ENCODE measurements at places on chromosomes 12 and 14.
A peak's percentile ranks its signal among the peaks of the same experiment; 100 is the strongest.

- H3K27me3 ChIP-seq: no peaks in the 10 kb centered on the region
- peaks cover 29% of the 10 kb centered on the region for H3K36me3 ChIP-seq
- H3K4me3 ChIP-seq: no peak overlapping the region
- no peak for DNase-seq
These were observed 6.3 kb downstream of the SLC25A47 start for GRCh38 chr14:100329233-100330006.

GRCh38 chr14:33307691-33308251 is 369.1 kb downstream of the NPAS3 start:
- H3K36me3 ChIP-seq: no peaks in the 10 kb centered on the region
- H3K27me3 ChIP-seq: no peaks in the 10 kb centered on the region
- no peak overlapping the region for H3K4me3 ChIP-seq
- no peak overlapping the region for H3K27ac ChIP-seq
- DNase-seq: no peak
- H3K4me1 ChIP-seq: no peaks in the 10 kb centered on the region

GRCh38 chr14:105249182-105250007 is 1.1 kb downstream of the BTBD6 start:
- H3K4me1 ChIP-seq: peaks cover 37% of the 10 kb centered on the region
- peaks cover 71% of the 10 kb centered on the region for H3K36me3 ChIP-seq
- H3K27me3 ChIP-seq: no peaks in the 10 kb centered on the region
- DNase-seq: no peak
- peak overlapping the region; percentile 71 for H3K27ac ChIP-seq

- H3K4me1 ChIP-seq: peaks cover 63% of the 10 kb centered on the region
- no peaks in the 10 kb centered on the region for H3K36me3 ChIP-seq
- no peaks in the 10 kb centered on the region for H3K27me3 ChIP-seq
These were observed 695.9 kb downstream of the TMEM121 start for GRCh38 chr14:106222311-106222710.

- H3K27ac ChIP-seq: no peak overlapping the region
- H3K4me3 ChIP-seq: no peak overlapping the region
- no peaks in the 10 kb centered on the region for H3K4me1 ChIP-seq
- DNase-seq: no peak
- no peaks in the 10 kb centered on the region for H3K36me3 ChIP-seq
These were observed 92.6 kb downstream of the RPS29 start for GRCh38 chr14:49493557-49493956.

GRCh38 chr14:35727764-35728163 is 81.3 kb downstream of the RALGAPA1 start:
- no peaks in the 10 kb centered on the region for H3K27me3 ChIP-seq
- no peak for DNase-seq
- H3K4me3 ChIP-seq: no peak overlapping the region
- no peaks in the 10 kb centered on the region for H3K4me1 ChIP-seq

GRCh38 chr12:2779281-2779680 is 15.5 kb upstream of the FKBP4 start:
- H3K27ac ChIP-seq: no peak overlapping the region
- H3K36me3 ChIP-seq: no peaks in the 10 kb centered on the region
- no peak overlapping the region for H3K4me3 ChIP-seq
- no peak for DNase-seq
- H3K27me3 ChIP-seq: peaks cover 13% of the 10 kb centered on the region

DNA sequence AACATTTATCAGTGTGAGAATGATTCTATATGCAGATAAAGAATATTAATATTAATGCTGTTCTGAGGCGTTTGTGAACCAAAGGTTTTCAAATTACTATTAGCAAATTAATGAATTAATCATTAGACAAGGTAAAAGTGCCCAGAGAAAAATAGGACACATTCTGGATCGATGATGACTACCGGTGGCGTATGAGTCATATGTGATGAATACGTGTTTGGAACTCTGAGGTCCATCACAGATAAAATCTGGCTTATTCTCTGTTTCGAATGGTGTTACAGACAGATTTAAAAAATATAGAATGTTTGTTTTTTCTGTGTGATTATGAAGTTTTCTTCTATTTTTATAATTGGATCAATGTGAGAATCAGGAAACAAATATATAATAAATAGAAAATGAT is 79.2 kb upstream of the RTL1 start:
- no peaks in the 10 kb centered on the region for H3K36me3 ChIP-seq
- DNase-seq: no peak
- H3K27me3 ChIP-seq: peaks cover 29% of the 10 kb centered on the region

DNA sequence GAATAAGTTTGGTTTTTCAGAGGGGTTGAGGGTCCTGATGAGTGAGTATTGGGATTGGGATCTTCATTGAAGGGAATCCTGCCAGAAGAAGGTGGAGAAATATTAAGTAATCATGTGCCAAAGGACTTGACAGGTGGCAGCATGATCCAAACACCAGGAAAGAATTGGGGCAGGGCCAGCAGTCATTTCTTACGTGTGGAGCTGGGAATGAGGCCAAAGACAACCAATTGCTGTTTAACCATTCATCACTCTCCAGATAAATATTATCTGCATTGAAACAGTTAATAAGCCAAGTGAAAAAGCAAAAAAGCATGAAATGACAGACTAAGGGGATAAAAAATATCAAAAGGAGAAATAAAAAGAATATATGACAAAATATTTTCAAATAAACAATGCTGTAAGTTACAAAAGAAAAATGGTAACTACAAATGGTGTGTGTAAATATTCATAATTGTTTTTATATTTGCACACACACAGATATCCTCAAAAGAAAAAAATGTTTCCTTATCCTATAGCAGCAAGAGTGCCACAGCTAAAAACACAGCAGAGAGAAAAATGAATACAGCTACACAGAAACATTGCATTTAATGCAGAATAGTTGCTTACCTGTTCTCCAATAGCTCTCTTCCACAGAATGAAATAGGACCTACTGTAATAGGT is 26.2 kb downstream of the C2CD5 start:
- H3K4me1 ChIP-seq: no peaks in the 10 kb centered on the region
- no peak overlapping the region for H3K4me3 ChIP-seq
- H3K27me3 ChIP-seq: no peaks in the 10 kb centered on the region
- no peak for DNase-seq
- peaks cover 58% of the 10 kb centered on the region for H3K36me3 ChIP-seq

DNA sequence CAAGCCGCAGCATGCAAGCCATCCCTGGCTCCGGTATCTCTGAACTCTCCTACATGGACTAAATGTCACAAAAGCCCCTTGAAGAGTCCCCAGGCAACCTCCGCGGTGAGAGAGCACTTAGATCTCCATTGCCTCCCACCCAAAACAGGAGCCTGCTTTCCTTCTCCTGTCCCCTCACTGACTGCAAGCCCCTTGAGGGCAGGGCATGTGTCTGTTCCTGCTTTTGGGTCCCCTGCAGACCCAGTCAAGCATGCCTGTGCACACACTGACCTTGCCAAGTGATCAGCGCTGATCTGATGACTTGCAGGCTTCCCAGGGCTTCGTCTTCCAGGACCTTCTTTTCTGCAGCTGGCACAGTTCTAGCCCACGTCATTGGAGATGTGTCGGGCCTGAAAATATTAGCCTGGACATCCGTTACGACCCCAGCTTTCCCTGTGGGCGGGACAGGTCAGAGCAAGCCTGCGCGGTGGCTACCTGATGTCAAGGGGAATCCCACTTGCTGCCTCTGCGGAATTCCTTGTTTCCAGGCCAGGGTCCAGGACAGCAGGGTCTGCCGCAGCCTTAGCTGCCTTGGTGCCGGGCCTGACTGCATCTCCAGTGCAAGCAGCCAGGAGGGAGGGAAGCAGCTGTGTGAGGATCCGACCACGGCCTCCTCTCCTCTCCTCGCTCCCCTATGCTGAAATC is 92.5 kb downstream of the FBXL14 start:
- peaks cover 14% of the 10 kb centered on the region for H3K4me1 ChIP-seq
- no peak overlapping the region for H3K4me3 ChIP-seq
- H3K36me3 ChIP-seq: no peaks in the 10 kb centered on the region
- DNase-seq: no peak

DNA sequence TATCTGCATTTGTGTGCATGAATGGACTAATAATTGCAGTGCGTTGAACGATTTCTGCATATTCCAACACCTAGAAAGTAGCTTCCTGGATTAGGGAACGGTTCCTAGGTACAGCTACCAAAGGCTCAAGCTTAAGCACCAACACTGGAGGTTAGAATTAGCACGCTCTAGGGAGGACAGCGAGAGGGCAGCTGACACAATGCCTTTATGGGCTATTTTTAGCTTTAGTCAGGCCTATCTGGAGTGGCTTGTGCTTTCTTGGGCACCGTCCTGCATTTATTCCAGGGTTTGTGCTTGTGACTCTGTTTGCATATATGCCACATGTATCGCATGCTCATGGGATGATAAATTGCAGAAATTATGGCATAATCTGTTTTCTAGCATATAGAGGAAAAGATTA is 13.7 kb downstream of the ETV6 start:
- H3K36me3 ChIP-seq: peaks cover 56% of the 10 kb centered on the region
- H3K4me1 ChIP-seq: peaks cover 78% of the 10 kb centered on the region
- no peak overlapping the region for H3K4me3 ChIP-seq
- no peak overlapping the region for H3K27ac ChIP-seq
- DNase-seq: no peak
- H3K27me3 ChIP-seq: no peaks in the 10 kb centered on the region

DNA sequence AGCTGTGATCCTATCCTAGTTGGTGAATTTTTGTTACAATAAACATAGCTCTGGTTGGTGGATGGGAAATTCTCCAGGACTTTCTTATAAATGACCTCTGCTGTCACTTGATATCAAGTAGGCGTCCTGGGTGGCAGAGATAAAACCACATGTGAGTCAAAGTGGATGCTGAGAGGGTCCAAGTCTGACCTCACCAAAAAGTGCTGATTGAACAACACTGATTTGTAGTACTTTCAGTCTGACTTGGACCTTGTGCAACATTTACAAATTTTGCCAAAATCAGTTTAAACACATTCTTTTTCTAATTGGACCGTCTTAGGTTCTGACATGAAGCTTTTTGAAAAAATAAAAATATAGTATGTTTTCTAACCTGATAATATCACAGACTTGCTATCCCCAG is 585.6 kb downstream of the GALC start:
- no peak overlapping the region for H3K4me3 ChIP-seq
- H3K27me3 ChIP-seq: no peaks in the 10 kb centered on the region
- no peak for DNase-seq
- no peak overlapping the region for H3K27ac ChIP-seq

- H3K27ac ChIP-seq: no peak overlapping the region
- DNase-seq: no peak
- no peaks in the 10 kb centered on the region for H3K27me3 ChIP-seq
- peaks cover 86% of the 10 kb centered on the region for H3K36me3 ChIP-seq
- no peak overlapping the region for H3K4me3 ChIP-seq
These were observed 52.5 kb downstream of the MAPKAPK5 start for GRCh38 chr12:111894556-111894955.

GRCh38 chr12:110249716-110250225 is 31.3 kb upstream of the ATP2A2 start:
- no peak overlapping the region for H3K27ac ChIP-seq
- no peaks in the 10 kb centered on the region for H3K4me1 ChIP-seq
- no peak overlapping the region for H3K4me3 ChIP-seq
- no peaks in the 10 kb centered on the region for H3K36me3 ChIP-seq
- H3K27me3 ChIP-seq: no peaks in the 10 kb centered on the region

- H3K27me3 ChIP-seq: peaks cover 2% of the 10 kb centered on the region
- H3K4me3 ChIP-seq: no peak overlapping the region
- DNase-seq: peak; percentile 14
- H3K36me3 ChIP-seq: no peaks in the 10 kb centered on the region
- no peaks in the 10 kb centered on the region for H3K4me1 ChIP-seq
These were observed 235.5 kb downstream of the TMEM121 start for GRCh38 chr14:105761842-105762241.

DNA sequence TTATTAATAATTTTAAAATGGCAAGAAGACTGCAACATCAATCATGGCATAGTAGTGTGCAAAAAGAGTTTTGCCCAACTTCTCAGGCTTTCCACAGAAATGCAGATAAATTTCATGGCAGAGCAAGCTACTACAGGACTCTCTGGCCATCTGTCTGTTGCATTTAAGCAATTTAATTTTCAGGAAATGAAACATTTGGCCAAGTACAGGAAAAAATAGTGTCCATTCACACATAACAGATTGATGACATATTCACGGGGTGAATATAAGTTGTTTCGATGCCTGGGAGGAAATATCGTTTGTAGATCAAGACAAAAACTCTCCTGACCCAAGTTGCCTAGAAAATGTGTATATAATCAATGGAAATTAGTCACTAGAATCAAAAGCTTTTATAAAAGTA is 324.0 kb downstream of the PRKD1 start:
- H3K36me3 ChIP-seq: no peaks in the 10 kb centered on the region
- H3K4me1 ChIP-seq: no peaks in the 10 kb centered on the region
- no peak overlapping the region for H3K27ac ChIP-seq
- no peak for DNase-seq
- no peaks in the 10 kb centered on the region for H3K27me3 ChIP-seq
- H3K4me3 ChIP-seq: no peak overlapping the region

DNA sequence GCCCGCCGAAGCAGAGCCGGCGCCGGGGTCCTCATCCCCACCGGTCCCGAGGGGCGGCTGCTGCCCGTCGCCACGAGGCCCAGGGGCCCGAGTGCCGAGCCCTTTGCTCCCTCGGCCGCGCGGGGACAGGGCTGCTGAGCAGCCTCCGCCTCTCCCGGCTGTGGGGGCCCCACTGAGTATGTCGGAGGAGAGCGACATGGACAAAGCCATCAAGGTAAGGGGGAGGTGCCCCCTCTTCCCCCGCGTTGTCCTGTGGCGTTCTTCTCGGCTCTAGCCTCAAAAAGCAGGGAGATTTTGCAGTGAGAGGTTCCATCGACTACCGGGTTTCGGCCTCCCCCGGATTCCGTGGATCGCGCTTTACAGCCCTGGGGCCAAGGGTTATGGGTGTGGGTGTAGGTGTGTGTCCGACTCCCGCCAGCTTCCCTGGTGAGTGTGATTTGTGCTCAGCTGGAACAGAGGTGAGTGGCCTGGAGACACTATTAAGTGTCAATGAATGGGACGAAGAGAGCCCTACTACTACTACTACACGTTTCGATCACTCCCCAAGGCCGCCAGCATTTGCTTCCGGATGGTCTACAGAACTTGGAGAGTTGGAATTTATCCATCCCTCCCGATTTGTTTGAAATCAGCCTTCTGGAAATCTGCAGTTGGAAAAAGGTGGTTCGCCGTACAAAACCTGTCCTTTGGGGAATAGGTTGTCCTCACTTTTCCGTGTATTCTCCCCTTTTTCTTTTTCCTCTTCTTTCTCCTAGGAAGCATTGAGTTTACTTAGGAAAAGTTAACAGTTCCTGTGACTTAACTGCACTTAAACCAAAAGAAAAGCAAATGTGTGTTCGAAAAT is 748 bp downstream of the MAPKAPK5 start:
- H3K4me3 ChIP-seq: peak overlapping the region; percentile 94
- DNase-seq: no peak
- no peaks in the 10 kb centered on the region for H3K27me3 ChIP-seq
